DMS79 (cell line): ENCODE measurements at places on chromosomes 16 and 17.

DNA sequence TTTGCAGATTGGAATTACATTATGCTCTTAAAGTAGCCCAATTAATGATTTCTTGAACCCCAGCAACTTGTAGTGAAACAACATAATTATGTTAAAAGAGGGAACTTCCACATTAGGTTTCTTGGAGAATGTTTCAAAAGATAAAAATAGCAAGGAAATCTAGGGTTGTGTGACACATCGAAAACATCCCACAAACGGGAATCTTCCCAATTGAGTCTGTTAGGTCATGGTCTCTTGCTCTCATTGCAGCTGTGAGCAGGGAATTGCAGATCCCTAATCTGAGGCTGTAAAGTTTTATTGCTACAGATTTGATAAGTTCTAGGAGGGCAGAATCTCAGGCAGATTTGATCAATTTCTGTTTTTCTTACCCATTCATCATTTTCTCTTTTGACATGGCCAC, 6.7 kb upstream of the LPO start:
- no peak for DNase-seq

DNA sequence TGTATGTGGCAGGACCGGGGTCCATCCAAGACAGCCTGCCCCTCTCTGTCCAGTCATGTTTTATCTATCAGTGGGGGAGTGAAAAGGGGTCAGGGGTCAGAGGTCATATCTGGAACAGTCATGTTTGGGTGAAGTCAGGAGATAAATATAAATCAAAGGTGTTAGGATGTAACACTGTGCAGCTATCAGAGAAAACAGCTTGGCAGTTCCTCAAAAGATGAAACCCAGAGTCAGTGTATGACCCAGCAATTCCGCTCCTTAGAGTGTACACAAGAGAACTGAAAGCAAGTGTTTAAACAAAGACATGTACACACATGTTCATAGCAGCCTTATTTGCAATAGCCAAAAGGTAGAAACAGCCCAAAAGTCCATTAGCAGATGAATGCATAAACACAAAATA, 361.3 kb downstream of the FOXL1 start:
- no peak for DNase-seq

- no peak for DNase-seq
Measured at GRCh38 chr16:83956336-83957289, 3.6 kb downstream of the OSGIN1 start.

- no peak for DNase-seq
Measured at GRCh38 chr16:58832386-58832895, 98.3 kb upstream of the GOT2 start.

GRCh38 chr17:67676305-67676704, 41.4 kb upstream of the NOL11 start:
- DNase-seq = no peak

- no peak for DNase-seq
Measured at GRCh38 chr17:79830303-79830702, 8.9 kb downstream of the CBX4 start.

DNA sequence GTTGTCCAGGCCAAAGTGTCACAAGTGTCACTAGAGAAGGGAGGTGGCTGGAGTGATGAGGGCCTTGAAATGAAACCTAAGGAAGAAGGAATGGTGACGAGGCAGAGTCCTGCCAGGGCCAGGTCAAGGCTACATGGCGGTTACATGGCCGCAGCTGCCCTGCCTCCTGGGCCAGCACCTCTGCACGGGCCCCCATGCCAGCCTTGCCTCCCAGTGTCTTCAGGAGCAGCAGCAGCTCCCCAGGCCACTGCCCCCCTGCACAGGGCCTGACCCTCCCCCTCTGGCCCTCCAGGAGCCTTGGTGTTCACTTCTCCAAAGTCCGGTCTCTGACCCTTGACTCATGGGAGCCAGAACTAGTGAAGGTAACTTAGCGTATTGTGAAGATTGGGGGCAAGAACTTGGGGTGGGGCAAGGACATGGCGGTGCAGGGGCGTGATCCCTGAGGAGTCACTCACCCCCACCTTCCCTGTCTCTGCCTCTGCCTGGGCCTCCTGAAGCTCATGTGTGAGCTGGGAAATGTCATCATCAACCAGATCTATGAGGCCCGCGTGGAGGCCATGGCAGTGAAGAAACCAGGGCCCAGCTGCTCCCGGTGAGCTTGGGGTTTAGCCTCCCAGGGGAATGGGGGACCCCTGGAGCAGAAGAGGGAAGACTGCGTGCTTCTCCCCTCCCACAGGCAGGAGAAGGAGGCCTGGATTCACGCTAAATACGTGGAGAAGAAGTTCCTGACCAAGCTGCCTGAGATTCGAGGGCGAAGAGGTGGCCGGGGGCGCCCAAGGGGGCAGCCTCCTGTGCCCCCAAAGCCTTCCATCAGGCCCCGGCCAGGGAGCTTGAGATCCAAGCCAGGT, 4.1 kb upstream of the KCTD11 start:
- no peak for DNase-seq

DNA sequence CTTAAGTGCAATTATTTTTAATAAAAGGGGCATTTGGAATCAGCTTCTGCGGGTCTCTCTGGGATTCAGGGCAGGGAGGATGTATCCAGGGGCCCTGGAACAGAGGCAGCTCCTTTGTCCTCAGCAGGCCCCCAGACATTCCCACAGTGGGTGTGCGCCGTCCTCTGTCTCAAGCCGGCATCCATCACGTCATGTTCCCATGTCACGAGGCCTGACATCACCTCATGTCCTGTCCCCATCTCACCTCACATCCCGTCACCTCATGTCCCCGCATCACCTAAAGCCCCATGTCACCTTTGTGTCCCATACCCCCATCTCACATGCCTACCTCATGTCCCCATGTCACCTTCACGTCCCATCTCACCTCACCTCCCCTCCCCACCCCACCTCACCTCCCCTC, 18.5 kb downstream of the GAA start:
- DNase-seq = no peak

GRCh38 chr16:53668869-53669268, 34.8 kb downstream of the RPGRIP1L start:
- no peak for DNase-seq

DNA sequence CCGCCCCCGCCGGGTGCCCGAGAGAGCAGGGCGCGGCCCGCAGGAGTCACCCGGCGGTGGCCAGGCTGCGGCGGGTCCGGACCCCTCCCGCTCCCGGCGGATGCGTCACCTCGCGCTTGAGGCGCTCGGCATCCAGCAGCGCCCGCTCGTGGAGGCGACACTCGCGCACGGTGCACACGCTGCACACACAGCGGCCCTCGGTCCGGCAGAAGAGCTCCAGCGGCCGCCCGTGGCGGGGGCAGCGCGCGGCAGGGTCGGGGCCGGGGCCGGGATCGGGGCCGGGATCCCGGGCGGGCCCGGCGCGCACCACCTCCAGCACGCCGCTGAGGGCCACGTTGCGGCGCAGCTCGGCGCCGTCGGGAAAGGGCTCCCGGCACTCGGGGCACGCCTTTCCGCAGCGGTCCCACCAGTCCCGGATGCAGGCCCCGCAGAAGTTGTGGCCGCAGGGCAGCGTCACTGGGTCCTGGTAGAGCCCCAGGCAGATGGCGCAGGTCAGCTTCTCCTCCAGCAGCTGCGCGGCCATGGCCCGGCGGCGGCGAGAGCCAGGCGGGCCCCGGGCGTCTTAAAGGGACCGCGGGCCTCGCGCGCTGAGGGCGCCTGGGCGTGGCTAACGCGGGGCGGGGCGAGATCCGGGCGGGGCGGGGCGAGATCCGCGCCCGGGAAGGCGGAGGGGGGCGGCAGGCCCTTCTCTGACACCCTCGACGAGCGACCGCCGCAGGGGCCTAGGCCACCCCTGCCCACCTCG, at the start of gene TRIM65:
TRIM65 (minus strand) TSS at position 537 of the 745 bp plus-strand sequence; CDS start at position 523, 14 bp downstream.
- no peak for DNase-seq

GRCh38 chr16:22192261-22193062, 13.6 kb upstream of the EEF2K start:
- peak; percentile 23 for DNase-seq

GRCh38 chr17:61678339-61678738, 87.3 kb upstream of the NACA2 start:
- no peak for DNase-seq

GRCh38 chr16:13896543-13897182, 23.3 kb upstream of the ERCC4 start:
- DNase-seq = no peak

DNA sequence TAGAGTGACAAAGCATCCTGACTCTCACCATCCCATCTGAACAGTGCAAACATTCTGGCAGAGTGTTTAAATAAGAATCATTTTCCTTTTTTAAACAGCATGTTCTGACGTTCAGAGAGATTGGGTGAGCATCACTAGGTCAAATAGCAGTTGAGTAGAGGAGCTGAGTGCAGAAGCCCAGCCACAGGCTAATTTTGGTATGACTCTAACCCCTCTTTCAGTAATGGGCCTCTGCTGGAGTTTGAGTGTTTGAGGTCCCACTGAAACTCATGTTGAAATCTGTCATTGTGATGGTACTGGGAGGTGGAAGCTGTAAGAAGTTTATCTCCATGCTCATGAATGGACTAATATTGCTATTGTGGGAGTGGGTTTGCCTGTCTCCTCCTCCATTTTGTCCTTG, 194.4 kb downstream of the SALL1 start:
- no peak for DNase-seq
